ENCODE measurements at places on chromosomes 2 and 18.

DNA sequence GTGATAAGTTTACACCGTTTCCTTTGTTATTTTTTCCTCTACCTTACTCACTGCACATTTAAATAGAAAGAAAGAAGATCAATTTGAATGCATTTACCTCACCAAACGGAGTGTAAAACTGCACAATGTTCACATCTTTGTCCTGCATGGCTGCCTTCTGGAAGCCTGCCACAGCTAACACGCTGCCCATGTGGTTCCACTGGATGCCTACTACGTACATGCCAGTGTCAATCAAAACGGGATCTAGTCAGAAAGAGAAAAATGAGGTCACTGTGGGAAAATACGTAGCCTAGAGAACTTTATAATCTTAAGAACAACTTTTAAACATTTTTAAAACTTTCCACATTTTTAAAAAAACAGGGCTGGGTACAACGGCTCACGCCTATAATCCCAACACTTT is 16.4 kb downstream of the WDR35 start:
- DNase-seq, result no peak

GRCh38 chr2:2723064-2723463 is 392.0 kb upstream of the MYT1L start:
- DNase-seq, result no peak

DNA sequence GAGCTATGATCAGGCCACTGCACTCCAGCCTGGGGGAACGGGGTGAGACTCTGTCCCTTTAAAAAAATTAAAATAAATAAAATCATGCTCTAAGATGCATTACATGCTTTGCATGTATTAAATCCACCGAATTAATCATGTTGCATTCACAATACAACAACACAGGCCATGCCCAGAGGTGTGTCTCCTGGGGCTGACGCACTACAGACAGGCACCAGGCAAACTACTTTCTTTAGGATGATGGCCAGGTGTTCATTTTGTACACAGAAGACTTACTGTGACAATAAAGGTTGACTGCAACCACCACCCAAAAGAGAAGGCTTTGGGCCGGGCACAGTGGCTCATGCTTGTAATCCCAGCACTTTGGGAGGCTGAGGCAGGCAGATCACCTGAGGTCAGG is 226.8 kb upstream of the PXDN start:
- DNase-seq, result no peak

DNA sequence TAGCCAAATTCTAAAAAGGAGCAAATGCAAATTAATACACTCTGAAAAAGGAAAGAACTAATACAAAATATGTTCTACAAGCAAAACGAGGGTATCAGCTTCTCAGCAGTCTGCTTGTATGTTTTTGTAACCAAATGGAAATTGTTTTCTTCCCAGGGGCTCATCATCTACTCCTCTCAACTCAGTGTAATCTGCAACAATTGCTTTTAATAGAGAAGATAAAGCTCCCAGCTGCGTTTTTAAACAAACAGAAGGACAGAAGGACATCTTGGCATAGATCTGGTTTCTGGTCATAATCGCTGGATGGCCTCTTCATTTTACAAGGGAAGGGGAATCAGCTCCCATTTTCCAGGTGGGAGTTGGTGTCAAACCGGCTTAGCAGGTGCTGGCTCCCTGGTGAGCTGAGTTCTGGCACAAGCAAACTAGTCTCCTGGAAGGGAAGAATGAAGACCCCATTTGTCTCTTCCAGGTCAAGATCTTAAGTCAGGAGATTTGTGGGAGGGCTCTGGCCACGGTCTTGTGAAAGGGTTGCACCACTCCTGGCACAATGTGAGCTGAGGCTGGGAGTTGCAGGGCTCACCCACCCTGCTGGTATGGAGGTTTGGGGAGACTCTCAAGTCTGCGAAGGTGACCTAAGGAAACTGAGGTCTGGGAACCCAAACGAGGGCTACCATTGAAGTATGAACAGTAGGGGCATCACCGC is 41.6 kb downstream of the NPPC start:
- no peak for DNase-seq

DNA sequence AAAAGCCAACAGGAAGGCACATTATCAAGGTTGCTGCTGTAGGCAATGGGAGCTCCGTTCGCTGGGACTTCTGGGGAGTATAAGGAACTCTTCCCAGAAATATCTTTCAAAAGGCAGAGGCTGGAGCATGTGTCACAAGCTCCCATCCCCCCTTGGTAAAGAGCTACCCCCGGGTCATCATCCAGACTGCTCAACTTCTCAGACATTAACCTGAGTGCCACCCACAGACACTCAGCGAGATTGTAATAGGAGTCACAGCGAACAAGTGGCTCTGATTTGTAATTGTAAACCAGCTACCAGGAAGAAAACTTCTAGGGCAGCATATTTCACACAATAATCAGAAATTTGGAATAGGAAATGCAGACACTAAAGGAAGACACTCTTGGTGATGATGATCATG is 290.2 kb upstream of the PARD3B start:
- no peak for DNase-seq

DNA sequence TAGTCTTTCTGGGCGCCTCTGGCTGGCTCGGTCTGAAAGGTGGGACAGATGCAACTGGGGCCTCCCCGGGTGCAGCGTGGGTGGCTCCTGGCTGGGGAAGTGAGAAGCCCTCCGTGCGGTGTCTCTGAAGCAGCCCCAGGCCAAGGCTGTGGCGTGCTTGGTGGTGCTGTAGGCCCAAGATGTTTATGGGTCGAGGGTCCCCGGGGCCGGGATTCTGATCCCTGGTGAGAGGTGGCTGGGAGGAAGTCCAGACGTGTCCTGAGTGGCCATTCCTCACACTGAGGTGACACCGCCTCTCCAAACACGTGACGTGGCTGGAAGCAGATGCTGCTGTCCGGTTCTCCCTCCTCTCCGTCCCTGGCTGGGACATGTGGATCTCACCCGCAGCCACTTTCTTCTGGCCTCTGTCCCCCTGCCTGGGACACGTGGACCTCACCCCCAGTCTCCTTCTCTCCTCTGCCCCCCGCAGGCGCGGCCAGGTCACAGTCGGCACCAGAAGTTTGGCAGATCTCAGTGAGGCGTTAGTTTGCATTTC is 12.6 kb downstream of the RTP5 start:
- peak; percentile 83 for DNase-seq

DNA sequence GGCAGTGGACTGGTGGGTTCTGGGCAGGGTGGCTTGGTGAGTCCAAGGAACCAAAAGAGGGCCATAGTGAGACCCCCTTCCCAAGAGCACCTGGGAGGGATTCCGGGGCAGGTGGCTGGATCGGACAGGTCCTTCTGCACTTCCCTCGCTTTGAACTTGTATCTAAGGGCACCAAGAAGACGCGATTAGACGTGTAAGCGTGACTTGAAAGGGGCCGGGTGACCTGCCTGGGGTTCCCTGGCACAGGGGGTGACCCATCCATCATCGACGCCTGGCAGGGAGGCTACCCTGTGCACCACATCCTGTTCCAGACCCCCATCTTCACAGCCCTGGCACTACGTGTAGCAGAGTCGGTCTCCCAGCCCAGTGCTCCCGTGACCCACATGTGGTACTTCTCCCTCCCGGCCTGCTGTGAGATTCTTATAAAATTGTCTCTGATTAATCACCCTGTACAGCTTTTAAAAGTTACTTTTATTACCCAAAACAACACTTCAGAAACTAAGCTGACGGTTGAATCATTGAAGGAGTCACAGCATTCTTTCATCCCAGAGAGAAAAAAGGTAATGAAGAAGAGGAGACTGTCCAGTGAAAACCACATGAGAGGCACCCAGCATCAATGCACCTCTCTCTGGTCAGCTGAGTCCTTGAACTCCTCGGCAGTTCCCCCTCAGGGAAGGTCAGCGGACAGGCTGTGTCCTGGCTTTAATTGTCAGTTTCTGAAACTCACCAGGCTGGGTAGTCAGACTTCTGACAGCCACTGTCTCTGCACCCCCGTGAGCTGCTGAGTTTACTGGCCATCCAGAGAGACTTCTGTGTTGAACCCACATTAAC is 13.0 kb downstream of the SH3BP4 start:
- no peak for DNase-seq

- DNase-seq, result no peak
Measured at GRCh38 chr2:217327953-217328621, 468.2 kb upstream of the TNP1 start.

GRCh38 chr2:184769686-184770085 is 171.4 kb downstream of the ZNF804A start:
- no peak for DNase-seq

DNA sequence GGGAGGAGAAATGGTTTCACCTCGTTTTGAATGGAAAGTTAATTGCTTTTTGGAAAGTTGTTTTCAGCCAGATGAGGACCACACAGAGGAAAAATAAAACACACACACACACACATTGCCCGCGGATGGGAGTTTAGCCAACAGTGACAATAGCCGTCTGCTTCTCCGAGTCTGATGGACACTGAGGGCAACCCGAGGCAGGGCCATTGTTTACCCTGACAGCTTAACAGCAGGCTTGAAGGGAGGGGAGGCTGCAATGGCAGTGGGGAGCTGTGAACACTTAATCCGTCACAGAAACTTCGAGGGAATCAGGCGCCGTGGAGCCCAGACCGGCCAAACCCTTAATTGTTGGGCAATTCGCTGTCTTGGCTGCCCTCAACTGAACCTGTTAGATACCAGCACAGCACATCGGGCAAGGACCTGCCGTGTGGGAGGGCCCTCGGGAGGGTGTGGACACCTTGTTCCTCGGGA is 145.9 kb downstream of the ACKR3 start:
- no peak for DNase-seq

DNA sequence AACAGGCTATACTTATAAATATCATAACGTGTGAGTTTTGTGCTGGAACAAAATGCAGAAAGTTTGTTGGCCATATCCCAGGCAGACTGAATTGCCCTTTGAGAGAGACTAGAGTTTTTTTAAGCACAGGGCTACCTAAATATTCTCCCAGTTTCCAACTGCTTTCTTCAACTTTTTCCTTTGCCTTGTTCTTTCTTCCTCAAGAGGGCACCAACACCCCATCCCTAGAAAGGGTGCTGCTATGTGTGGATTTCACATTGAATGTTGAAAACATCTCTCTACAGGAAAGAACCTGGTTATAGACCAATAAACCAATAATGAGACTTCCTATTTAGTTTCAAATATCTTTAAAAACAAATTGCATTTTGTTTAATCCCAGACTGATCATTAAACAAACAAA is 87.9 kb downstream of the ICOS start:
- DNase-seq, result no peak

GRCh38 chr2:189437926-189438325 is 3.3 kb upstream of the WDR75 start:
- DNase-seq, result no peak

DNA sequence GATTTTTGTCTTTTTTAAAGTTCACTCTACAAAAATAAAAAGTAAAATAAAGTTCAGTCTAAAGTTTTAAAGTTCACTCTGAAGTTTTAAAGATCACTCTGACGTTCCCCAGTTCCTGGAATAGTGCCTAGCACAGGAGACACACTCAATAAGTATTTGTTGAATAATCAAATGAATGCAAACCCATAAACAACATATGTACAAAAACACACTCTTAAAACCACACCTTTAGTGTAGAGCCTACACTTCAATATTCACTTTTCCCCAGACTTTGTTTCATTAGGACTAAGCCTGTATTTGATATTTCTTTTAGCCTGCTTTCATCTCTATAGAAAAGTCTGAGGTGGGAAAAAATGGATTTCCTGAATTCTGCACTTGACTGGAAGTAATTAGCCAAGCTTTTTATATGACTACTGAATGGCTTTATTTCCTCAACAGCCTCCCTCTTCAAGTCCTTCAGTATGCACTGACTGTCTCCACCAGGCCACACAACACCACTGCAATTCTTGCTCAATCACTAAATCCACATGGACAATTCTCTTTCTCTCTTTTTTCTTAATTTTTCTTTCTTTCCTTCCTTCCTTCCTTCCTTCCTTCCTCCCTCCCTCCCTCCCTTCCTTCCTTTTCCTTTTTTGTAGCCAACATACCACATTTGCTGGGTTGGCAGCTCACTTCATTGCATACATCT is 104.6 kb downstream of the SS18 start:
- DNase-seq, result no peak

- DNase-seq, result no peak
Measured at GRCh38 chr18:6509832-6510231, 95.1 kb upstream of the L3MBTL4 start.

DNA sequence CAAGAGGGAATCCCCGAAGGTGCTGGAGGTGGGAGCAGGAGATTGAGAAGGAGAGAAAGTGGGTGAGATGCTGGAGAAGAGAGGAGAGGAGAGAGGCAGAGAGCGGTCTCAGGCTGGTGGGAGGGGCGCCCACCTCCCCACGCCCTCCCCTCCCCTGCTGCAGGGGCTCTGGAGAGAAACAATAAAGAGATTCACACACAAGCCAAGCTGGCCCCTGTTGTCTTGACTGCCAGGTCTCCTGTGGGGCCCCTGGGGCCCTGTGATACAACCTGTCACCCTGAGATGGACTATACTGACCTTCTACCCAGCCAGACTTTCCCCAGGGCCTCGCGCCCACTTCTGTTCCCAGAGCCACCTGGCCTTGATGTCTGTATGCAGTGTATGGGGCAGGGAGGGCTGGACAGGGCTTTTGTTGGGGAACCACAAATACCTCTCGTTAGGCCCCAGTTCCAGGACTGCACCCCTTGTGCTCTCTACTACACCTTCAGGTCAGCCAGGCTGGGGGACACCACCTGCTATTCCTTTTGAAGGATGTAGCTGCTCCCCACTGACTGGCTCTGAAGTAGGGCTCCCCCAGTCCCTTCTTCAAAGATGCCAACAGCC is 8.0 kb upstream of the SPEG start:
- no peak for DNase-seq

GRCh38 chr18:9869715-9870430 is 15.9 kb upstream of the TXNDC2 start:
- no peak for DNase-seq

- no peak for DNase-seq
Measured at GRCh38 chr2:176161825-176162626, 4.9 kb downstream of the HOXD3 start.

DNA sequence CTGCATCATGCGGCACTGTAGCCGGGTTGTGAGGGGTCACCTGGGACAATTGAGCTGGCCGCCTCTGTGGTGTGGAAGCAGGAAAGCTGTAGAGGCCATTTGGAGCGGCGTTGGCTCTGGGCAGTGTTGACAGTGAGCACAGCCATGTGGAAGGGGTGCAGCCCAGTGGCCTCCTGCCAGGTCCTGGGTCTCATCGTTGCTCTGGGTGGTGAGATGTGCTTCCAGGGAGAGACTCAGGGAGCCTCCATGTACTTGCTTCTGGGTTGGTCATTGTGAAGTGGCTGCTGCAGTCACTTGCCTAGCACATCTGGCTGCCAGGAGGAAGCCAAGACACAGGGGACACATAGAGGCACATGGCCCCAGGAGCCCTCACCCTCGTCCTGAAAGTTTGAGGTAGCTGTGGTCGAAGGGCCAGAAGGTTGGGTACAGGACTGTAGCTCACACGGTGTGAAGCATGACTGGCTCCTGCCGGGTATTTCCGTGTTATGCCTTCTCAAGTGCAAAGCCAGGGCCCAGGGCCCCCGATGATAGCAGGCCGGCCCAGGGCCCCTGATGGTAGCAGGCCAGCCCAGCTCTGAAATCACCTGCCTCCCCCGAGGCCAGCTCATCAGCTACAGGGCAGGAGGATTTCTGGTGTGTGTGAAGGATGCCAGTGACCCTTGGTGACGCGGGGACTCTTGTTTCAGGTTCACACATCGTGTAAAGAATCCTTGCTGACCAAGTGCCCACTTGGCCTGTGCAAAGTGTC is 82.6 kb downstream of the DGKD start:
- DNase-seq, result no peak

GRCh38 chr2:29114946-29115609 is at the start of gene CLIP4:
CLIP4 (plus strand) TSS chr2:29115415; CDS start chr2:29121389, 5,974 bp downstream.
- DNase-seq, result peak; percentile 74

GRCh38 chr2:7007488-7007845 is 90.3 kb downstream of the RNF144A start:
- no peak for DNase-seq
